Body of pancreas (tissue), 4 donors: ENCODE measurements at places on chromosomes 11 and 22. TPM values are rescaled to one million over a fixed set of nuclear protein-coding genes. Genes with fewer than 3 reads are reported as not detected.

DNA sequence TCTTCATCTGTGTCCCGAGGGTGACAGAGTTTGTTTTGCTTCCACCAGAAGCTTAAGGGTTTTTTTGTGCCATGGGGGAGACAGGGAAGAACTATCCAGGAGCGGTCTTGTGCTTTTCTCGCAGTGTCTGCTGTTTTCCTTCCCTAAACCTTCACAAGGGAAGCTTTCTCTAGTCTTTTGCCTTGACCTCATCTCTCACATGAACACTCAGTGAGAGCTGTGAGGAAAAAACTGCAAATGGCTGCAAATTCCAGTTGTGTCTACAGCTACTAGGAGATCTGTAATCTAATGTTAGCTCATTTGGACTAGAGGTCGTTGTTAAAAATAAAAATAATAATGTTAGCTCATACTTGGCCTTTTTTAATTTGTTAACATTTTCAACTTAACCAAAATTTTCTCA, 264.7 kb upstream of the SESN3 start:
- DNase-seq, result no peak

DNA sequence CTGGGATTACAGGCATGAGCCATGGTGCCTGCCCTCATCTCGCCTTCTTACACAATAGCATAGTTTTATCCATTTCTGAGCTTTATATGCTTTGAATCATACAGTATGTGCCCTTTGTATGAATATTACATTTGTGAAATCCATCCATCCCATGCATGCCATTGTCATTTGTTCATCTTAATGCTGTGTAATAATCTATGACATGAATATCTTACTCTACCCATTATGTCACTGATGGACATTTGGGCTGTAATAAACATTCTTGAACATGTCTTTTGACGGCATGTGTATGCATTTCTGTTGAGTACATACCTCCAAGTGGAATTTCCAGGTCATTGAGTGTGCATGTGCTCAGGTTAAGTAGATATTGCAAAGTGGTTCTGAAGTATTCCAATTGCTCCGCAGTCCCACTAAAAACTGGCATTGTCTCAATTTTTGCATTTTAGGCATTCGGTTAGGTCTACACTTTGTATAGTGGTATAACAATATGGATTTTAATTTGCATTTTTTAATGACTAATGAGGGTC, 339.3 kb upstream of the SYN3 start:
- no peak for DNase-seq

The MS4A15 gene
- not detected for total RNA-seq

DNA sequence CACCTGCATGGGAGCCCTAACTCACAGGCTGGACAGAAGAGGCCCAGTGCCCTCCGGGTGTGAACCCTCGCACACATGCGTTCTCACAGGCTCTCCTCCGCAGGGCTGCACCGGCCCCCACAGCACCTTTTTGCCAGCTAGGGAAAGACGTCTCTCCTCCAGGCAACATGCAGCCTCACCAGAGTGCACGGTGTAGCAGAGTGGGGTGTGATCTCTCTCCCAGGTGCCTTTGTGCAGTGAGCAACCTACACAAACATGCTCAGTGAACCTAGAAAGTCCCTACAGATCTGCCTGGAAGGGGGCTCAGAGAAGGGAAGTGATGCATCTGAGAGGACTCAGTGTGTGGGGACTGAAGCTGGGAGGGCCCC, 3.7 kb upstream of the CARNS1 start:
- DNase-seq, result no peak

GRCh38 chr22:40606306-40606705, 30.2 kb downstream of the MRTFA start:
- DNase-seq, result no peak
